ENCODE measurements at places on chromosomes 3 and 15. TPM values are rescaled to one million over a fixed set of nuclear protein-coding genes. Genes with fewer than 3 reads are reported as not detected.

Gene VWA5B2
- total RNA-seq, result not detected

DNA sequence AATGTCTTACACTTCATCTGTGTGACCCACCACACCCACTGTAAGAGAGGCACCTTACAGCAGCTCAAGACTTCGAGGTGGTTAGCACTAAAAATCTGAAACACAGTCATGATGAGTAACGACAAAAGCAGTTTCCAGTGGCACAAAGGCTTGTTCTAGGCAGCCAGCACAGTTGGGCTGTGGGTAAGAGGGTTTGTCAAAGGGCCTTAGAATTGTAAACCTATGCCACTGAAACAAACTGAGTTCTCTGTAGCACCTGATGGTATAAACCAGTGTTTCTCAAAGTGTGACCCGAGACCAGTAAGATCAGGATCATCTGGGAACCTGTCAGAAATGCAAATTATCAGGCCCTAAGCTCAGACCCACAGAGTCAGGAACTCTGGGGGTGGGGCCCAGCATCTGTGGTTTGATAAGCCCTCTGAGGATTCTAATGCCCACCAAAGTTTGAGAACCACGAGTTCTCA lies 36.5 kb downstream of the DAPK2 start:
- H3K27ac ChIP-seq, result peak overlapping the region; percentile 70
- no peaks in the 10 kb centered on the region for H3K36me3 ChIP-seq
- H3K4me3 ChIP-seq, result no peak overlapping the region
- peaks cover 67% of the 10 kb centered on the region for H3K4me1 ChIP-seq
- no peak for DNase-seq

GRCh38 chr3:56257826-56258225 lies 210.4 kb downstream of the ERC2 start:
- no peaks in the 10 kb centered on the region for H3K27me3 ChIP-seq
- H3K36me3 ChIP-seq, result no peaks in the 10 kb centered on the region
- no peaks in the 10 kb centered on the region for H3K4me1 ChIP-seq
- H3K27ac ChIP-seq, result no peak overlapping the region
- no peak overlapping the region for H3K4me3 ChIP-seq

GRCh38 chr3:184740509-184741258 lies 28.8 kb upstream of the MAGEF1 start:
- DNase-seq, result no peak
- H3K4me3 ChIP-seq, result no peak overlapping the region
- no peak overlapping the region for H3K27ac ChIP-seq

GRCh38 chr15:38560456-38560926 lies 4.1 kb downstream of the RASGRP1 start:
- peaks cover 26% of the 10 kb centered on the region for H3K4me1 ChIP-seq
- H3K4me3 ChIP-seq, result no peak overlapping the region
- H3K27me3 ChIP-seq, result no peaks in the 10 kb centered on the region
- H3K36me3 ChIP-seq, result no peaks in the 10 kb centered on the region
- no peak for DNase-seq

DNA sequence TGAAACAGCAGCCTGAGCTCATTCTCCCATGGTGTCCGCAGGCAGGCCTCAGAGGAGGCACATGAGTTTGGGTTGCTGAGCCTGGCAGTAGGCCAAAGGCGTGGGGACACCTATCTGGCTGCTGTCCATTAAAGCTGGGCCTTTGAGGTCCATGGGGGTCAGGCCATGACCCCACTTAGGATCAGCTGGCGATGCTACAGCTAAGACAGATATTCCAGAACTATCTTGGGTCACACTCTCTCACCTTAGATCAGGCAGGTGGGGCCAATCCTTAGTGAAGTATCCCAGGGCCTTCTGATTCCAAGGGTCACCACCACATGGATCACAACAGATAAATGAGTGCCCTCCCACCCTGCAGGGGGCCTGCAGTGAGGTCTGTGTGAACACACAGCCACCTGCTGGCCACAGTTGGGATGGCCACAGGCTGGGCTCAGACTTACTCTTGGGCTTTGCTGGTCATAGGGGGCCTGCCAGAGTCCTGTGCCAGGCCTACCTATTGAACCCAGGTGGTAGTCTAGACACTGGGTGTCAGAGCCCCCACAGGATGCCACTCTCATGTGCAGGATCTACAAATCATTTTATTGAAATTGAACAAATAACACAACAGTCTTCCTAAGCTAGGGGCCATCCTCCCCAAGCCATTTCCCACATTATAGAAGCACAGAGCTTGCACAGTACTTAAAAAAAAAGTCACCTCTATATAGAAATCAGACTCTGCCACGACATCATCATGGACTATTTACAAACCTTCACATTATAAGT lies 2.0 kb upstream of the HYAL2 start:
- H3K27ac ChIP-seq, result peak overlapping the region; percentile 93
- no peaks in the 10 kb centered on the region for H3K27me3 ChIP-seq
- H3K4me3 ChIP-seq, result no peak overlapping the region
- no peaks in the 10 kb centered on the region for H3K4me1 ChIP-seq

Gene PLXNB1
- 73.0 TPM for total RNA-seq

Gene SKIL
- total RNA-seq, result 20.4 TPM

Gene STAC
- total RNA-seq, result 0.33 TPM

Gene LRRC2
- total RNA-seq, result 29.7 TPM

DNA sequence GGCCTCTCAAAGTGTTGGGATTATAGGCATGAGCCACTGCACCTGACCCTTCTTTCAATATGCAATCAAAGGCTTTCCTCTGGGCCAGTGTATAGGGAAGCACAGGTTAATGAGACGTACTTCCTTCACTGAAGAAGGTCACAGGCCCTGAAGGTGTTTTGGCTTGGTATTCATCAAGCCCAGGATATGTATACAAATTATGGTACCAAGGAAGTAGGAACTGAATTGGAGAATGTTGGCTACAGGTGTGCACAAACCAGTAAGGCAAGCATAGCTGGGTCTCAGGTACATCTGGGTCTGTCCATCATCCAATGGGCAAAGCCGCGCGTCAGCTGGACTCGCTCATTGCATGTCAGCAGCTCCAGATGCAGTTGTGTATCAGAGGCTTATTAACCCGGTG lies 237.9 kb downstream of the ADAMTS17 start:
- H3K27me3 ChIP-seq, result no peaks in the 10 kb centered on the region
- no peak overlapping the region for H3K27ac ChIP-seq
- DNase-seq, result peak; percentile 44
- H3K4me3 ChIP-seq, result no peak overlapping the region

GRCh38 chr3:37935756-37936666 lies 54.6 kb upstream of the VILL start:
- no peak for DNase-seq
- no peak overlapping the region for H3K4me3 ChIP-seq
- peaks cover 54% of the 10 kb centered on the region for H3K4me1 ChIP-seq
- H3K27ac ChIP-seq, result peak overlapping the region; percentile 62

DNA sequence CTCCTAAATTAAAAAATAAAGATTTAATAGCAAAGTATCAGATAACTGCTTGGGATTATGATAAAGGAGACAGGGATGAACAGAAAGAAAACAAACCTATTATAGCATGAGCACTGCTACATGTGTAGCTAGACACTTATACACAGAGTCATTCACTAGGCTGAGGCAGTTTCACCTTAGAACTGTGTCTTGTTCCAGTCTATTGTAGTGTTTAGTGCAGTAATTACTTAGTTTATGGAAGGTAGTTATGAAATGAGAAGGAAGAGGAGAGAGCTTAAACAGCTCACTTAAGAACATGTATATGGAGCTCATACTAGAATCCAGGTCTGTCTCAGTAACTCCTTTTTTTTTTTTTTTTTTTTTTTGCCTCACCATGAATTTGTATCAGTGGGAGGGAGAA lies 441.4 kb downstream of the PDCD6IP start:
- H3K27me3 ChIP-seq, result no peaks in the 10 kb centered on the region
- H3K36me3 ChIP-seq, result no peaks in the 10 kb centered on the region
- H3K27ac ChIP-seq, result no peak overlapping the region

Gene PCCB
- 112 TPM for total RNA-seq

GRCh38 chr15:79820820-79821219 lies 76.0 kb downstream of the MTHFS start:
- H3K27me3 ChIP-seq, result no peaks in the 10 kb centered on the region
- no peak for DNase-seq
- no peak overlapping the region for H3K4me3 ChIP-seq
- no peaks in the 10 kb centered on the region for H3K4me1 ChIP-seq

Gene RPL22L1
- 22.3 TPM for total RNA-seq

DNA sequence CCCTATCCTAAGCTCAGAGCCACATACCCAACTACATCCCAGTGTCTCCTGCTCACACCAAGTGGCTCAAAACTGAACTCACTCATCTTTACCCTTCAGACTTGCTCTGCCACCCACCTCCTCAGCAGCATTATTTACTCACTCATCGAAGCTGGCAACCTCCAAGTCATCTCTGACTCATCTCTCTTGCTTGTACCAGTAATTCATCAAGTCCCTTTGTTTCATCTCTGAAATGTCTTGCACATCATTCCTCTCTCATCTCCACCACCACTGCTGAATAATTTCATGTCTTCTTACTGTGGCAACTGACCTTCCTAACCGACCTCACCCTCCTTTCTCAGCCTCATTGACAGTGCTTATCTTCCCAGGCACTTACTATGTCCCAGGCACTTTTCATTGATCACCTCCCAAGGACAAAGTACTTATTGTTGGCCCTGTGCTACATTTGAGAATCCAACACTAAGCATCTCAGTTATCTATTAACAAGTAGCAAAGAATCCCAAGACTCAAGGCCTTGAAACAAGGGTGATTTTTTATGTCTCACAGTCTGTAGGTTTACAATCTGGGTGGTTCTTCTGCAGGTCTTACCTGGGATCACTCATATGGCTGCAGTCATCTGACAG lies 82.0 kb downstream of the MRPL46 start:
- H3K36me3 ChIP-seq, result no peaks in the 10 kb centered on the region
- no peaks in the 10 kb centered on the region for H3K4me1 ChIP-seq
- DNase-seq, result no peak

Gene C15orf39
- total RNA-seq, result 16.4 TPM
